ENCODE measurements at places on chromosomes 12 and 14.

DNA sequence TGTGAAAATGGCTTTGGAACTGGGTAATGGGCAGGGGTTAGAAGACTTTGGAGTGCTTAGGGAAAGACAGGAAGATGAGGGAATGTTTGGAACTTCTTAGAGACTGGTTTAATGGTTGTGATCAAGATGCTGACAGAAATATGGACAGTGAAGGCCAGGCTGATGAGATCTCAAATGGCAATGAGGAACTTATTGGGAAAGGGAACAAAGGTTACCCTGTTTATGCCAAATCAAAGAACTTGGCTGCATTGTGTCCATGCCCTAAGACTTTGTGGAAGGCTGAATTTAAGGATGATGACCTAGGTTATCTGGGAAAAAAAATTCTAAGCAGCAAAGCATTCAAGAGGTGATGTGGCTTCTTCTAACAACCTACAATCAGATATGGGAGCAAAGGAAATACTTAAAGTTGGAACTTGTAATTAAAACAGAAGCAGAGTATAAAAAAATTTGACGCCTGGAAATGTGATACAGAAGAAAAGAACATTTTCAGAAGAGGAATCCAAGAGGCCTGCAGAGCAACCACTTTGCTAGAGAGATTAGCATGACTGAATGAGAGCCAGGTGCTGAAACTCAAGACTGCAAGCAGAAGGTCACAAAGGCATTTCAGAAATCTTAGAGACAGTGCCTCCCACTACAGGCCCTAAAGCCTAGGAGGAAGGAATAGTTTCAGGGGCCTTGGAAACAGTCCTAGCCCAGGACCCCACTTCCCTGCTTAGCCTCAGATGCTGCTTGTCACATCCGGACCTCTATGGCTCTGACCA is 65.6 kb upstream of the FLRT2 start:
- DNase-seq: peak; percentile 28

- peak; percentile 99 for DNase-seq
These were observed at the start of gene RNF34 for GRCh38 chr12:121399391-121400331. TSS of gene RNF34 (plus strand) at chr12:121400118. CDS start at chr12:121400213, 95 bp downstream.

DNA sequence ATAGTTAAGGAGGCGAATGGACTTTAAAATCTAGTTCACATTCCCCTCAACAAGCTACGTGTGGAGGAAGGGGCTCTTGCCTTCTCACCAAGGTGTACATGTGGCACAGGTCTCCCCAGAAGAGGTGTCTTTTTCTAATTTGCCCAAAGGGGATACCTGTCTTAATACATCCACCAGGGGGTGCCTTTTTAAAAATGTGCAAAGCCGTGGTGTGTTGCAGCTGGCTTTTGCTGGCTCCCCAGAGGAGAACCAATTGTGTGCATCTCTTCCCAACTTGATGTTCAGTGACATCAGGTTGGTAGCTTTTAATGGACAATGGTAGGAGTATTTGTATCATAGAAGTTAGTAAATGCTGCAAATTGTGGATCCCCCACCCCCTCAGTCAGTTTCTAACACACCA is 33.8 kb downstream of the CREBL2 start:
- DNase-seq: peak; percentile 61

GRCh38 chr12:51687177-51687576 is 96.1 kb downstream of the SCN8A start:
- no peak for DNase-seq

GRCh38 chr14:81452341-81453133 is 52.4 kb upstream of the STON2 start:
- no peak for DNase-seq

DNA sequence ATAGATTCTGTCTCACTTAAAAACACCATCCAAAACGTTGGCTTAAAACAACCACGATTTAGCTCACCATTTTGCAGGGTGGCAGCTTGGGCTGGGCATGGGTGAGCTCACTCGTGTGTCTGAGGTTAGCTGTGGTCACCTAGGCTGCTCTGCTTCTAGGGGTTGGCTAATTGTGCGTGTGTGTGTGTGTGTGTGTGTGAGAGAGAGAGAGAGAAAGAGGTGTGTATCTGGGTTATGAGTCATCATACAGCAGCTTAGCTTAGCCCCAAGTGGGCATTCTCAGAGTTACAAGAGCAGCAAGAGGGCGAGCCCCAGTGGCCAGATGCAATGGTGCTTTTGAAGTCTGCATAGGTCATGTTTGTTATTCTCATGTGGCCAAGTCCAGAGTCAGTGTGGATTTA is 6.0 kb downstream of the FBXW8 start:
- DNase-seq: peak; percentile 90

- DNase-seq: peak; percentile 88
These were observed 27.6 kb downstream of the KITLG start for GRCh38 chr12:88552610-88553079.

DNA sequence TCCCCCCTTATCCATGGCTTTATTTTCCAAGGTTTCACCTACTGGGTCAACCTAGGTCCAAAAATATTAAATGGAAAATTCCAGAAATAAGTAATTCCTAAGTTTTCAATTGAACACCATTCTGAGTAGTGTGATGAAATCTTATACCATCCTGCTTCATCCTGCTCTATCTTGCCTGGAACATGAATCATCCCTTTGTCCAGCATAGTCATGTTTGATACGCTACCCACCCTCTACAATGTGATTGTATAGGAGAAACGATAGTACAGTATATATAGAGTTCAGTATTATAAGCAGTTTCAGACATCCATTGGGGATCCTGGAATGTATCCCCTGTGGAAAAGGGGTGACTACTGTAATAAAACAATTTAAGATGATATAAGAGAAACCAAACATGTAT is 62.2 kb downstream of the IFNG start:
- DNase-seq: no peak

DNA sequence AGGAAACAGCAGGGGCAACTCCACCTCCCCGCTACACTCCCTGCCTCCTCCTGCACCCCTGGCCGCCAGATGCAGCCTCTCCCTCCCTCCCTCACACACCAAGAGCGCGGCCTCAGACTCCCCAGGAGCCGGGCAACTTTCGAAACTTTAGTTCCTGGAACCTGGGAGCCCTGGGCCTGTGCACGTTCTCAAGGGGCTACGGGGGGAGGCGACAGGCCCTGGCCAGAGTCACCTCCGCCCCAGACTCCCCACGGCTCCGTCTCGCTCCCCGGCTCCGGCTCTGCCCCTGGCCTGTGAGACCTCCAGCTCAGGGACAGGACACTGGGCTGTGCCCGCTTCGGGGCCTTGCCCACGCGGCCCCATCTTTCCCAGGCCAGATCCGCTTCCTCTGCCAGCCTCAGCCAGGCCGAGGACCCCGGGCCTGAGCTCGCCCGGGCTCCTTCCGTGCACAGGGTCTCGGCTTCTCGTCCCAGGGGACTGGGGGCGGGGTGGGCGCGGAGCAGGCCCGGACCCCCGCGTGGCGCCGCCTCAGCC is 5.5 kb downstream of the AMN start:
- DNase-seq: peak; percentile 22

DNA sequence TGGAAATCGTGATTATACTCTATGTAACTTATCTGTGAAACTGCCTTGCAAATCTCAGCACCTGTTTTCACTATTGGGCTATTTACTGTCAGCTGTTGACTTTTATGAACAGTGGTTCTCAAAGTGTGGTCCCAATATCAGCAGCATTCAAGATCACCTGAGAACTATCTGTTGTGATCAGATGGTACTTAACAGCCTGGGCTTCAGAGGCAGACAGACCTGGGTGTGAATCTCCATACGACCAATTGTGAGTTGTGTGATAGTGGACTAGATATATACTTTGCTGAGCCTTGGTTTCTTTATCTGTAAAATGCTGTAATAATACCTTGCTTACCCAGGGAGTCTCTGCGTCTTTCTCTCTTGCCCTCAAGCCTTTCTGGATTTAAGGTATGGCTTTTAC is 105.1 kb downstream of the ERGIC2 start:
- DNase-seq: no peak

- DNase-seq: peak; percentile 32
These were observed 40.1 kb downstream of the SMIM41 start for GRCh38 chr12:52119398-52120254.

GRCh38 chr14:92923744-92924103 is 774 bp downstream of the CHGA start:
- no peak for DNase-seq

- DNase-seq: no peak
These were observed 297.8 kb downstream of the FOXG1 start for GRCh38 chr14:29064305-29064900.

- peak; percentile 65 for DNase-seq
These were observed 8.7 kb upstream of the JDP2 start for GRCh38 chr14:75418850-75419768.

- no peak for DNase-seq
These were observed 73.2 kb downstream of the SUSD6 start for GRCh38 chr14:69684461-69685217.

- no peak for DNase-seq
These were observed 513.0 kb downstream of the NAV3 start for GRCh38 chr12:78343657-78344056.
